Activated CD4-positive, alpha-beta T cell treated with anti-CD3 and anti-CD28 coated beads, Interleukin-2, amount 50 U/mL, for 1 hour (primary cell): ENCODE measurements at places on chromosomes 4 and X.

DNA sequence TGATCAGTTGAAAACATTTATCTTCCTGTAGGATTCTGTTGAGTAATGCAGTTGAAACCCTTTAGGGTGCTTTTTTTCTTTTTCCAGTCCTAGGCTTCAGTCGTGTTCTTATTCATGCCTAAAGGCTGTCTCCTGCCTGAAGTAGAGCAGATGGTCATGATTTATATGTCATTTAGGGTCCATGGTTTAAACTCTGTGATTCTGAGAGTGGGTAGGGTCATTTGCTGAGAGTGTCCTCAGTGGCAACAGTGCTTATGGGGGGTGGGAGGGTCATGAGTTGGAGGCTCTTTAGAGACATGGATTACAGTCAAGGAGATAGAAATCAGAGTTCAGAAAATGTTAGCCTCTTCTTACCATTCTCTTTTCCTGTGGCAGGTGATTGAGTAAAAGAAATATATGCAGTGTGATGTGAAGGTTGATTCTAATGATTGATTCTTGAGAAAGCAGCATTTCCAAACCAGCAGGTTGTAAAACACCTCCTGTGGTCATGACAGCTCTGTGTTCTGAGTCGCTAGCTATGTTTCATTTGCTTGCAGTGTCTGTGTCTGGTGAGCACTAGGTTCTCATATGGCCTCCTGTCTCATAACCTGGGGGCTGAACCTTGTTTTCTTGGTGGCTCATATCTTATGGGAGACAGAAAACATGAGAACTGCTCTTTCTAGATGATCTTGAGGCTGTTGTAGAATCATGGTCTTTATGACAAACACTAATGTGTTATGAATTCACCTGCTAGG, 60.4 kb downstream of the JADE1 start:
- DNase-seq, result no peak

DNA sequence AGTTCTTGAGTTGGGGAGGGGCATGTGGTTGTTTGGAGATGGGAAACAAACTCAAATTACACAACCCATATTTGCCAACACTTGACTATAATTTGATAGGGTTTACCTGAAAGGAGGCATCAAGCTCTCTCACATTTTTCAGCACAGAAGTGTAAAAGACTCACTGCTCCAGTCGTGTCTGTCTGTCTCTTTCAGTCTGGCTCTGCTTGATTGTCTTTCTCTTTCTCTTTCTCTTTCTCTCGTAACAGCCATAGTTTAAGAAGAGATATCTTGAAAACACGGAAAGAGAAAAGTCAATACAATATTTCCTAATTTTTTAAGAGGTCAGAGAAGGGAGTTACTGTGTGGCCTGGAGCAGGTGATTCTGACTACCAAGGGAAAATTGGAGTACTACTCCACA, 413.6 kb upstream of the CXorf51A start:
- no peak for DNase-seq

DNA sequence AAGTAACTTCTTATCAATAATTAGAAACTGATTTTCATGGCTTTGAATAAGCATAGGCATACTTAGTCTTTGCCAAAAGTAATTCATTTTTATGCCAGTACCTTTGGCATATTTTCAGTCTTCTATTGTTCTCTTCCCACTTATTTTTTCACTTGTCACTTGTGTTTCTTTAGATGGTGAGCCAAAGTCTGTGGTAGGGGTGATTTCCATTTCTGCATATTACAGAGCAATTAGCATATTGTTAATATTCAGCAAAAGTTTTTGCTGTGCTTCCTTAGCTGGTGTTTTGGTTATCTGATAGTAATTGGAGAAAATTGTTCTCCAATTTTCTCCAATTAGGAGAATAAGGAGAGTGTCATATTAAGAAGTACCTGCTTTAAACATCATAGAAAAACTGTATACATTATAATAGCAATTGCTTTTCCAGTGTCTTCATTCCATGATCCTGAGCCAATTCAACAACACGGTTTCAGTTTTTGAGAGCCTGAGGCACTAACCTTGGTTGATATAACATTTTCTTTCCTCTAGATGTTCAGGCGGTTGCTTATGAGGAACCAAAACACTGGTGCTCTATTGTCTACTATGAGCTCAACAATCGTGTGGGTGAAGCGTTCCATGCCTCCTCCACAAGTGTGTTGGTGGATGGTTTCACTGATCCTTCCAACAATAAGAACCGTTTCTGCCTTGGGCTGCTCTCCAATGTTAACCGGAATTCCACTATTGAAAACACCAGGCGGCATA, 64.7 kb downstream of the SMAD1 start:
- no peak for DNase-seq

DNA sequence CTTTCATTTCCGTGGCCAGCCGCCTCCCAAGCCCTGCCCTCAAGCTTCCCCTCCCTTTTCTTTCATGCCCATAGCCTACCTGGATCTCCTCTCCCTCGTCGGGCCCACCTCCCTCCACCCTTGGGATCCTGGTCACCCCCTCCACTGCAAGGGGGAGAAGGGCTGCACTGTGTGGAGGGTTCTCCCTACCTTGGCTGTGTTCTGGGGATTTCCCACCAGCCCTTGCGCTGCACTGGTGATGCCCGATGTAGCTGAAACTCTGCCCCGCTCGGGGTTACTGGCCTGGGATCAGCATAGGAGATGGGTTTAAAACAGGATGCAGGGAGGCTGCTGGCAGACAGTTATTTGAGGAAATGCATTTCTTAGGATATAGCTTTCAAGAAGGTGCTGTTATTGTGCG, 128.9 kb downstream of the TBL1X start:
- no peak for DNase-seq

GRCh38 chr4:122476126-122476525, 19.6 kb upstream of the IL2 start:
- no peak for DNase-seq

DNA sequence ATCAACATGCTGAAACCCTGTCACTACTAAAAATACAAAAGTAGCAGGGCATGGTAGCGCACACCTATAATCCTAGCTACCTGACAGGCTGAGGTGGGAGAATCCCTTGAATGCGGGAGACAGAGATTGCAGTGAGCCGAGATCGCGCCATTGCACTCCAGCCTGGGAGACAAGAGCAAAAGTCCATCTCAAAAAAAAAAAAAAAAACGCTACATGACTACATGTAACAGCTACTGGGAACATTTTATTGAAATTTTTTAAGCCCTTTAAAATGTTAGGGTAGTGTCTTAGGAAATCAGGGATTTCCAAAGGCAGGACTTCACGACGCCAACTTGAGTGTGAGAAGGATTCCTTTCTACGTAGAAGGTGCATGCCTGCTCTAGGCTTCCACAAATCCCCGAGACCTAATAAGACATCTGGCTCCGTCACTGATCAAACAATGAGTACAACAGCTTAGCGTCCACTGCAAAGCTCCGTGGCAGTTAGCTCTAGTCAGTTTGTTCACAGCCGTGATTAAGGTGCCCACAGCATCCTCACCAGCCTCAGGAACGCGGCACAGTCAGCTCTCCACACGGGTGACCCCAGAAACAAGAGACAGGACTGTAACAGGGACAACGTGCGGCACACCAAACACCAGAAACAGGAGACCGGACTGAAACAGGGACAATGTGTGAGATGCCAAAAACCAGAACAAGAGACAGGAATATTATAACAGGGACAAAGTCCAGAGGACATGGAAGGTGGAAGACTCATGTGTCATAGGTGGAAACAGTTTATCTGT, 33.7 kb downstream of the DHRSX start:
- DNase-seq, result no peak

GRCh38 chrX:112874175-112874574, 33.5 kb upstream of the AMOT start:
- no peak for DNase-seq

DNA sequence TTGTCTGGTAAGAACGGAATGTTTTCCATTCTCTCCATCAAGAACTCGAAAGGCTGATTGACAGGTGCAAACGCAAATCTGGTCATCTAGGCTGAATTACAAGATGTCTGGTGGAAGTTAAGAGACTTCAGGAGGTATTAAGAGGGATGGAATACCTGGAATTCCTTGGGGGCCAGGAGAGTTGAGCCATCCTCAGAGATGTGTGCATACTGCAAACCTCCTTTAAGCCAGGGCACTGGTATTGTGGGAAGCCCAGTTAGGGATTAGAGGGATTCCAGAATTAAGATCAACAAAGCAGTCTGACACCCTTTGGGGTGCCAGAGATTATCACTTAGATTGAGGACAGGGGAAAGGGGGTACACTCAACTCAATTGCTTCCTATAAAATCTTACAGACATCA, 151.4 kb downstream of the VCX3A start:
- no peak for DNase-seq

DNA sequence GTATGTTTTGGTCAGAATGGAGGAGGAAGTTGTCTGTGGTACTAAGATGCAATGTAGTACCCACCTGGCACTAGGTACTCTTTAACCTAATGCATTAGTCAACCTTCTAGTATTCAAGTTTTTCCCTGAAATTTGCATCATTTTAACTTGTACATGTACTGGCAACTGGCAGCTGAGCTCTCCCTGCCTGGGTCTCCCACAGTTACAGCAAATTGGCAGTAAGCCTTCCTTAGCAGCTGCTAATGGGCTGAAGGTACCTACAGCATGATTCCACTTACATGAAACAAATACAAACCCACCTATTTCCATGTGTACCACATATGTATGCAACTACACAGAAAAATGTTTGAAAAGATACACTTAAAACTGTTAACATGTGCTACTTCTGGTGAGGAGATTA, 8.1 kb upstream of the KLHL2 start:
- DNase-seq, result no peak

GRCh38 chr4:112910109-112910736, 139.2 kb upstream of the ANK2 start:
- DNase-seq, result no peak

DNA sequence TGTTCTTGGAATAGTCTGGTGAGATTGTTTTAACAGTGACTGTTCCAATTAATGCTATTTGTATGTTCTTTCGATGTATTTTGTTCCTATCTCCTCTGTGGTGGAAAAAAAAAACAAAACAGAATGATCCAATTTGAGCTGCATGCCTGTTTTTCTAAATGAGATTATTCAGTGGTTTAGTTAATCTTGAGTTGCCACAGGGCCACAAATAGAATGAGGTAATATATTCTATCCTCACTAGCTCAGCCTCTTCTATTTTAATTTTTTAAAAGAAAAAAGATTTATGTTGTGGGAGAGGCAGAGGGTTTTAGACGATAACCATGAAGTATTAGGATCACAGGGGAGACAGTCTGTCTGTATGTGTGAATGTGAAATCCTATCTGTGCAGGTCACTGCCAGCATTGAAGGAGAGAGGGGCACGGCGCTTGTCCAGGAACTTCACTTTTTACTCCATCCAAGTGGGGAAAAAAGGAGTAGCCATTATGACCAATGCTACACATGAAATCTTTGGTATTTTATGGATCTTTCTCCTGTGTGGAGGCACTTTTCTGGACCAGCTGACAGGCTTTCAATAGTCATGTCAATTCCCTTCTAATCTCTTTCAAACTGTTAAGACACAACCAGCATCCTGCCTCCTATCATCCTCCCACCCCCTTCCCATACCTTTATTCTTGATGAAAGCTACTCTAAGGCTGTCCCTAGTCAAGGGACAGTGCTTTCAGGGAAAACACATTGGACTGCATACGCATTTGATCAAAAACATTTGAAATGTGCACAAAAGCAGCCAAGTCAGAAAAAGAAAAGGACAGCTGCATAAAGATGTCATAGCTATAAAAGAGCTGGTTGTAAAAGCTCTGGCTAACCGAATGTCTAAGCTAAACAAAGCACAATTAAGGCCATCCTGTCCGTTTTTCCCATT, 1063.8 kb upstream of the INTU start:
- no peak for DNase-seq
